PC-9 (cell line): ENCODE measurements at places on chromosomes 3 and 15.

- DNase-seq: no peak
These were observed 27.1 kb upstream of the LACTB start for GRCh38 chr15:63094495-63094931.

DNA sequence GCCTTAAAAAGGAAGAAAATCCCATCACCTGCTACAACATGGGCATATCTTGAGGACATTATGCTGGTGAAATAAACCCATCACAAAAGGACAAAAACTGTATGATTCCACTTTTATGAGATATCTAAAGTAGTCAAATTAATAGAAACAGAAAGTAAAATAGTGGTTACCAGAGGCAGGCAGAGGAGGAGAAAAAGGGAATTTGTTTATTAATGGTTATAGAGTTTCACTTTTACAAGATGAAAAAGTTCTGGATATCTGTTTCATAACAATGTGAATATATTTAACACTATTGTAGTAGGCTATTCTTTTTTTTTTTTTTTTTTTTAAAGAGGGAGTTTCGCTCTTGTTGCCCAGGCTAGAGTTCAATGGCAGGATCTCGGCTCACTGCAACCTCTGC, 40.4 kb downstream of the DPH3 start:
- no peak for DNase-seq

- no peak for DNase-seq
These were observed 174.0 kb upstream of the PRICKLE2 start for GRCh38 chr3:64399205-64399800.

DNA sequence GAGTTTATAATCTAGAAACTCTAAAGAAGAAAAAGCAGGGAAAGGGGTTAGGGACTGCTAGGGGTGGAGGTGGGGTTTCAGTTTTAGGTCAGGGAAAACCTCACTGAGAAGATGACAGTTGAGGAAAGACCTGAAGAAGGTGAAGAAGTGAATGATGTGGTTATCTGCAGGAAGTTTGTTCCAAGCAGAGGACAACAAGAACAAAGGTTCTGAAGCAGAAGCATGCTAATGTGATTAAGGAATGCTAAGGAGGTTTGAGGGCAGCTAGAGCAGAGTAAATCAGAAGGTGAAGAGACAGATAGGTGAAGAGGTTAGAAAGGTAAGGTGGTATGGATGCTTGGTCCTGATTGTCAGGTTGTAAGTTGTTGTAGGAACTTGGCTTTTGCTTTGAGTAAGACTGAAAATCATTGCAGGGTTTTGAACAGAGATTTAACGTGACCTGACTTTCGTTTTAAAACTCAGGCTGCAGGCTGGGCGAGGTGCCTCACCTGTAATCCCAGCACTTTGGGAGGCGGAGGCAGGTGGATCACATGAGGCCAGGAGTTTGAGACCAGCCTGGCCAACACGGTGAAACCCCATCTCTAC, 8.6 kb downstream of the OXSR1 start:
- no peak for DNase-seq

DNA sequence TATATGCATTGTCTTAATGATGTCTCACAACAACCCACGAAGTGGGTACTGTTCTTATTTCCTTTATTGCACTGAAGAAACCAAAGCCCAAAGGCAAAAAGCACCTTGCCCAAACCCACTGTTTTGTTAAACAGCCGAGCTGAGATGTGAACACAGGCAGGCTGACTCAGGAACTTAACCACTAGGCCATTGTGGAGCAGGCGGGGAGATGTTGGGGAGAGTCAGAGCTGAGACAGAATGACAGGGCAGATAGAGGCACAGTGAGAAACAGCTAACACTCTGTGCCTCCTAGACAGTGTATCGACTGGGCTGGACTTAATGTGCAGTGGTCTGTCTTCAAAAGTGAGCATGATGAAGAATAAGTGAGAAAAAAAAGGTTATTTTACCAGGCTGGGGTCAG, 56.5 kb downstream of the RPLP1 start:
- DNase-seq: no peak

DNA sequence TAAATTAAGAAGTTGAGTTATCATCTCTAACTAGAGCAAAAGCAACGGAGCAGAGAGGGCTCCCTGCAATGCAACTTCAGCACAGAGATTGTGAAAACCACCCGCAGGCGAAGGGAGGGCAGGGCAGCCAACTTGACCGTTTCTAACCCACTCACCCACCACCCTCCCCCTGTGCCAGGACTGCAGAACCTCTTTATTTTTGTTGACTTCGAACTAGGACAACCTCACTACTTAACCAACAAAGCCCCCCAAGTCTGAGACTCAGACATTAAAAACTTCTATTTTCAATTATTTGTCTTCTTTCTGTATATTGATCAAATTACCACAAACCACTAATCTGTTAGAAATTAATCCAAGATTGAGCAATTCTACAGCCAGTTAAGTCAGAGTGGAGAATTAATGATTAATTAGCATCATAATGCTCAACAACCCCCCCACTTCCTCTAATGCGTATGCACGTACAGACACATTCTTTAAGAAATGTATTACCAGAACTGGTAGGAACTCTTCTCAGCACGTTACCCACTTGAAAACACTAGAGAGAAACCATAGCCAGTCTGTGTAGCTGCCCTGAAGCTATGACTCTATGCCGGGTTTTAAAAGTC, 2.0 kb downstream of the MGLL start:
- no peak for DNase-seq

- DNase-seq: no peak
These were observed 25.3 kb downstream of the LOXL1 start for GRCh38 chr15:73951601-73952000.

DNA sequence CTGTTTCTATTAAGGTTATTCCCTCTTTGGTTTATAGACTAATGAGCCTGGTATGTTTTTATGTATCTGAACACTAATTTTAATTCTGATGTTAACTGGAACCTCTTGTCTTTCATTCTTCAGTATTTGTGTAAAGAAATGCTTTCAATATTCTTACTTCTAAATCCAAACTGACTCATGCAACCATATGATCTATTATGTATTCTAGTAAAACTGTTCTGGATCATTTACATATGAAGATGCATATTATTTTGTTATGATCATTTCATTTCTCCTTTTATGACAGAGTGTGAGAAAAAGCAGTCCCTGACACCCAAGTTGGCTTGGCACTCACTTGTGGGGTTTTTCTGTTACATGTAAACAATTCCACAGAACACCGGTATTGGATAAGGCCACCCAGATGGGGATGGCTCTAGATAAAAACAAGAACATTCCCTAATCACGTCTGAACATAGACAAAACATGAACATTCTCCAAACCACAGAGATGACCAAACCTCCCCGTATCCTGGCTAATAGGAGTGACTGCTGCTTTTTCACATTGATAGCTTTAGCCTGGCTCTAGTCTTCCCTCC, 72.2 kb upstream of the EPHB3 start:
- DNase-seq: no peak
